ENCODE measurements at places on chromosomes 4 and X. TPM values are rescaled to one million over a fixed set of nuclear protein-coding genes. Genes with fewer than 3 reads are reported as not detected.

Gene NLGN3
- 0.18 TPM for total RNA-seq

Gene MID2
- 13.1 TPM for total RNA-seq

Gene MAGEA2
- total RNA-seq = not detected

Gene UGT2B15
- total RNA-seq = not detected

Gene CLDN2
- not detected for total RNA-seq

Data from smooth muscle cell of bladder (primary cell).